ENCODE measurements at places on chromosomes 7 and 10.

DNA sequence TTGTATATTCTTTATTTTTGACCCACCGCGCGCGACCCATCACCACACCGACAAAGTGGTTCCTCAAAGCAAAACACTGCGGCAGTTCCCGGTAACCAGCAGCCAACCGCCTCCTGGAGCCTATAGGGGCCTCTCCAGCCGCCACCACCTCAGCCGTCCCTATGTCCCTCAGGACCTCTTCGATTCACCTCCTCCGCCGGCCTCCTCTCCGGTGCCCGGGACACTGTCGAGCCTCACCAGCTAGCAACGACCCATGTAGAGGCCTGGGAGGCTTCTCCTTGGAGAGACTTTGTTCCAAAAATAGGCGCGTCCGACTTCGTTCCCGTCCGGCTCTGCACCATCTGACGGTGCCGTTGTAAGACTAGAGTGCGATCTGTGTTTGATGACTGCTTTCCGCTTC lies 158.8 kb downstream of the HGF start:
- no peak for DNase-seq

DNA sequence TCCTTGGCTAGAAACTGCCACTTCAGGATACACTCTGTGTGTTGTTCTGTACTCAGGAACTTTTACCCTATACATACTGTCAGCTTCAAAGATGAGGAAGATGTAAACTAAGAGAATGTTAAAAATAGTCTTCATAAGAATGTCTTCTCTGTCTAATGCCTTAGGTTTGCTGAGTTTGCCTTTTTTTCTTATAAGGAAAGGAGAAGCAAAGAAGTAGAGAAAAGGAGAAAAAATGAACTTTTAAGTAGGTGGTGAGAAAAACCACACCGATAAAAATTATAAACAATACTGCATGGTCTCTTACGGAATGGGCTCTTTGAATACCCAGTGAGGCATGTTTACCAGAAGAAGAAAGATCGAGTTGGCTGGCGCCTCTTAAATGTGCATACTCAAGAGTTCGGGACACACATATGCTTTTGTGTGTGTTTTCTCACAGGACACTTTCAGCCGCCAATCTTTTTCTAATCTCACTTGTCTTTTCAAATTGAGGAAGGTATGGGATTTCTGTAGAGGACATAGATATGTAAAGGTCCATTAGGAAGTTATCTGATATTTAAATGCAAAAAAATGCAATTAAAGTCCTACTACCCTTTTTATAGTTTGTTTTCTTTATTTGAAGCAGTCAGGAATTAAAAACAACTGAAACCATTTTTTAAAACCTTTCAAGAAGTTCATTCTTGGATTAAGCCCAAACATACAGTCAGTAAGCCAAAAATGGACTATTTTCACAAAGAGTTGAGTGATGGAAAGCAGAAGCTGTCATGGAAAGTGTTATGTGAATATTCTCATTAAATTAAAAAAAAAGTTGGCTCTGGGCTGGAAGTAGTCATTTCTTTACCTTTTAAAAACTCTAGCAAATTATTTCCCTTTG lies 100.6 kb upstream of the MDFIC start:
- DNase-seq = peak; percentile 42

DNA sequence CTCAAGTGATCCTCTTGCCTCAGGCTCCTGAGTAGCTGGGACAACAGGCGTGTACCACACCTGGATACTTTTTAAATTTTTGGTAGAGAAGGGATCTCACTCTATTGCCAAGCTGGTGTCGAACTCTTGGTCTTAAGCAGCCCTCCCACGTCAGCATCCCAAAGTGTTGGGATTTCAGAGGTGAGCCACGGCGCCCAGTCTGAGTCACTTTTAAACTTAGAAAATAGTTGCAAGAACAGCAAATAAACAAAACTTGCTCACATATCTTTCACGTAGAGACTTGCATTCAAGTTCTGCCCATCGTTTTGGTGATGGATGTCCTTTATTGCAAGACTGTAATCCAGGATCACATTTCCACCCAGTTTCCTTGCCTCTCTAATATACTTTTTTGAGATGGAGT lies 16.6 kb downstream of the GTF2I start:
- peak; percentile 25 for DNase-seq

DNA sequence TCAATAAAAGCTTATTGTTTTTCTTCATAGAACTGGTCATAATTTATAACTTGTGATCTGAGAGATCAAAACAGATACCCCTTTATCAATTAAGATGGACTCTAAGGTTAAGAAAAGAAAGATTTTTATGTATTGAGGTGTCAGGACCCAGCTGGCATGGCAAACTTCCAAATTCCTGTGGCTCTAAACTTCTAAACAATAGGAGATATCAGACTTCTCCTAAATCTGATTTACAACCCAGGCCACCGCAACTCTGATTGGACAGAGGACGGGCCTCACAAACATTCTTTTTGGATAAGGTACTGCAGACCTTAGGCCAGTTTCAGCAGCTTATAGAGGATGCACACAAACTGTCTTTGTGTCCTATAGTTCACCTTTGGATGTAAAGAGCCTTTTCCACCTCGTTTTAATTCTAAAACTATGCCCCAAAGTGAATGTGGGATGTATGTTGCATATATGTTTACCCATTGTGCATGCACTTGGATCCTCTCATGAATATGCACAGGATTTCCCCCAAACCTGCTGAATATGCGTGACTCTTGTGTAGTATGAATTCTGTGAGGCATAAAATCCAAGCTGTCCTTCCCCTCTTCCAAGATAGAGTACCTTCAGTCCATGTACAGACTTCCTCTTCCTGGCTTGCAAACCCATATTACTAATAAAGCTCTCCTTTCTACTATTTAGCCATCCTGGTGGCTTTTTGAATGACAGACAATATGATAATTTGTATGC lies 69.0 kb downstream of the ELMO1 start:
- DNase-seq = no peak

DNA sequence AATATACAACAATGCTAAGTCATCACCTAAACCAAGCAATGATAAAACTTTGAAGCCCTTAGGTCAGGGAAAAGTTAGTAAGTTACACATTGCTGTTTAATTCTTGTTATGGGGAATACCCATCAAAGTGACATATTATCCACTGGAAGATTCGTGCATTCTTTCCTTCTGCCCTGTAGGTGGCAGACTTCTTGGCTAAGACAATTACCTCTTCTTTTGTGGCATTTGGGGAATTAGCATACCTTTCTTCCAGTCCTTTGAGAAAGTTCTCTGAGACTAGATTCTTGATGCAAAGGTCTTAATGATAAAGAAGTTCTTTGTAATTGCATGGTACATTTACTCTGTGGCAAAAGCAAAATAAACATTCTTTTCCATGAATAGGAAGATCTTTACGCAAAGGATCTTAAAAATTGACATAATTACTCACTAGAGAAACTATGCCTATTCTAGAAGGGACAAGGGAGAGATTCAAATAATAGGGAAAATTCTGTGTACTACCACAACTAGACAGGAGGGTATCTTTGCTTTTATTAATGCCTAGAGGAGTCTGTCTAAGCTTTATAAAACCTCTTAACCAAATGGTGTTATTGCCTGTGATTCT lies 395.9 kb downstream of the GRM8 start:
- no peak for DNase-seq

GRCh38 chr10:58775960-58776567 lies 263.4 kb downstream of the BICC1 start:
- DNase-seq = peak; percentile 75

GRCh38 chr10:117413928-117414618 lies 38.8 kb upstream of the PDZD8 start:
- peak; percentile 3 for DNase-seq

- no peak for DNase-seq
These were observed 117.8 kb downstream of the DYNC2I1 start for GRCh38 chr7:158973941-158974785.

- DNase-seq = no peak
These were observed 118.9 kb downstream of the ITIH5 start for GRCh38 chr10:7547829-7548228.
